NCI-H1417 treated with DMSO at 0.1 percent for 48 hours (cell line): ENCODE measurements at places on chromosomes 11 and 22.

- DNase-seq = peak; percentile 96
Observed at GRCh38 chr11:60913793-60914632, at the start of gene TMEM109. Gene TMEM109, plus strand, starts transcription at chr11:60914158. Its CDS starts 5,536 bp downstream, at chr11:60919694.

DNA sequence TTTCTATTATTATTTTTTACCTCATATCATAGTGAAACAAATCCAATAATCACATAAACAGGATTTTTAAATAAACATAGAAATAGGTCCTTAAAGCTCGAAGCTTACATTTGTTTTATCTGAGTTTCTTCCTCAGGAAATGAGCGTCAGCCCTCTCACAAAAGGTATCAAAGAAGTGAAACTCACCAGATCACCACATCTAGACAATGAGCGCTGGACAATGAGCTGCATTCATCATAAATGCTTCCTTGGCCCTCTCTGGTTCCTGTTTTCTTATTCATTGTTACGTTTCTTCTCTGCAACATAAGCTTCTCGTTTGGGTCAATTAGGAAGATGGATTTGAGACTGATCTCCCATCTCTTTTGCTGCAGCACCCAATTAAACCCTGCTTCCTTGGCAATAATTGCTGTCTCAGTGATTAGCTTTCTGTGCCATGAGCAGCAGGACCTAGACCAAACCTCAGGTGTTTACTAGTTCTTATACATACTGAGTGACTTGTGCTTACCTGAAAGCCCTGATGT, 649.9 kb upstream of the LUZP2 start:
- no peak for DNase-seq

DNA sequence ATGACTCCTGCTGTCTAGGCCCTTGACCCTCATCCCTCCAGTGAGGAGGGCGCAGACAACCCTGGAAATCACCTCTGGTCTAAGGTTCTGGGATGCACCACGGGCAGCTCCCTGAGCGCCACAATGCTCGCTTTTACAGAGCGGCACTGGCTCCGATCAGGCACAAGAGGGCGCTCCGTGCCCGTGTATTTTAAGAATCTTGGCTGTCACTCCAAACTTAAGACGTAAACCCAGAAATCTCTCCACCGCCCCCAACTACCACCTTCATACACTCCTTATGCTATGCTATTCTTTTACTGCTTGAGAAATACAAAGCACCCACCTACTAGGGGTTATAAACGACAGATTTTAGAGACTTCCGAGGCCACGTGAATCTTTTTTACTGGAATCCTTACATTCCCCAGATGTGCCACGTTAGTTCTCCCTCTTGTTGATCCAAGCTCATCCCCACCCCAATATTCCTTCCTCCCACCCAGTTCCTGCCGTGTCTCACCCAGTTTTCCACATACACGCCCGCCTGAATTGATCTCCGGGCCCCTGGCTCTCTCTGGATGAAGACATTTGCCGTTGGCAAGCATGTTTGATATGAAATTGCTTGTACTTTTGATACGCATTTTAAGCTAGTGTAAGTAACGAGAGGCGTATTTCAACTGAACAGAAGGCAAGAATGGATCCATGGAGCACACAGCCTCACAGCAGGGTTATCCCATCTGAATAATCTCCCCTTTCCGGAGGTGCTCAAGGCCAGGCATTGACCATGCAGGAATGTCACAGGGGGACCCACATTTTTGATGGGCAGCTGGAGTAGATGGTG, 453.5 kb downstream of the OPCML start:
- no peak for DNase-seq

- no peak for DNase-seq
Observed at GRCh38 chr11:44993971-44994704, 43.5 kb upstream of the TP53I11 start.

DNA sequence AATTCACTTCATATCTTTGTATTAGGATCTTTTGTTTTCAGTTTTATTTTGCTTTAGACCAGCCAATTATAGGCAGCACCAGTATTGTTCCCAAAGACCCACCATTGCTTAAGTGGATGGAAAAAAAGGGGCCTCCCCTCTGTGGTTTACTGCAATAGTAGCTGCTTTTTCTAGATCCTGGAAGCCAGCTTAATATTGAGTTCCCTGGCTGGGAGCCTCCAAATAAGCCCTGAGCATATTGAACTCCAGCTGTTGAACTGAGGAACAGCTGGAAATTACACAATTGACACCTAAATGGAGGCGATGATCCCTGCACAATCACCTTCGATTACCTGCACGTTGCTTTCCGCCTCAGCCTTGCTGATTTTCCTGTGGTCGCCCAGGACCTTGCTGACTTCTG, 576.0 kb downstream of the SOX6 start:
- no peak for DNase-seq

DNA sequence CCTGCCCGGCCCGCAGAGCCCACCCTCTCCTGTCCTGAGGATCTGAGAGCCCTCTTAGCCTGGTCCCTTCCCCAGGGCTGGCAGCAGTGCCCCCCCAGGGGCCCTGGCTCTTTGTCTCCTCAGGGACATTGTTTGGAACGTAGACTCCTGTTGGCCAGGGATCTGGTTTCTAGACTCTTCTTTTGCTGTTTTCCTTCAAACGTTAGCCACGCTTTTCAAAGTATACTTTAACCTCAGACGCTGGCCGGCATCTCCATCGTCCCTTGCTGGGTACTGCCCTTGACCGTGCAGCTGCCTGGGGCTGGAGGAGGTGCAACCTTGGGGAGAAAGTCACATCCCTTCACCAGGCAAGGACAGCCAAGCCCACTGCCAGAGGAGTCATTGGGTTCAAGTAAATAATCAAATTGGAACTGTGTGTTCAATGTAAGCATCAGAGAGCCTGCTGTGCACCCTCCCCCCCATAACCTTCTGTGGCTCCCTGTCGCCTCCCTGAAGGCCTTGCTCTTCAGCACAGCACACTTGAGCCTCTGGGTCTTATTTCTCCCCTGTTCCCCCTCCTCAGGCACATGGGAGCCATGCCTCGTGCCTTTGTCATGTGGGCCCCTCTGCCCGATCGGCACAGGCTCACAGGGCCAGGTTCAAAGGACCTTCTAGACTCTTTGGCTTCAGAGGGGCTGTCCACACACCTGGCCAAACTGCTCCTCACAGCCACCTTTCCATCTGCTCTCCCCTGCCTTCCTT, 21.8 kb upstream of the WNT7B start:
- DNase-seq = no peak

GRCh38 chr11:120354068-120354467, 17.9 kb downstream of the ARHGEF12 start:
- no peak for DNase-seq

- no peak for DNase-seq
Observed at GRCh38 chr11:116843661-116844060, 6.2 kb upstream of the APOA1 start.

DNA sequence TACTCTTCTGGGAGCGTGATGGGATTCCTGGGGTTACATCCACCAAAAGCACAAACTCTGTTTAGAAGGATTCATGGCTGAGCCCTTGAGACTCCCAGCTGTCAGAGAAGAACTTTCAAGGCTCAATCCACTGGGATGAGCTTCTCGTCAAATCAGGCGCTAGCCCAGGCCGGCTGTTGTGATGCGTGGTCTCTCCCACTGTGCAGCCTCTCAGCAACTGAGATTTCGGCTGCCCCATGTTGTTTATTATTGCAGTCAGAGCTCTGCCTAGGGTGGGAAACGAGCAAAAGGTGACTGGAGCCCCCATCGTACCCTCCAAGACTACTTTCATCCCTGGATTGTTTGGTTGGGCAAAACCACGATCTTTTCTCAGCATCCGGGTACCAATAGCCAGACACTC, 251.6 kb downstream of the ETS1 start:
- no peak for DNase-seq

DNA sequence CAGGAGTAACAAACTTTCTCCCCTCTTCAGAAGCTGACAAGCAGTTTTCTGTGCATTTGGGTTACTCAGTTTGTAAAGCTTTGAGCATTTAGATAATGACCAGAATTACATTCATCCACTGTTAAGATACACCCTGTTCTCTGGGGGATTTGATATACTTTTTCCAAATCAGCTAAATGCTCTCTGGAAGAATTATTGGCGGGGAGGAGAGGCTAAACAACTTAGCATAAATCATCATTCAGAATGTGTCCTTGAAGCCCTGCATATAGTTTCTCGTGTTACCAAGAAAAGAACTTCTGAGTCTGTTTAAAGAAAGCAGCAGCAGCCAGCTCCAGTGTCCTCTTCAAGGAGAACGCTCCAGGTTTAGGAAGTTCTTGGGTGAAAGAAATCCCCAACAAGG, 54.9 kb upstream of the LDLRAD3 start:
- DNase-seq = no peak

DNA sequence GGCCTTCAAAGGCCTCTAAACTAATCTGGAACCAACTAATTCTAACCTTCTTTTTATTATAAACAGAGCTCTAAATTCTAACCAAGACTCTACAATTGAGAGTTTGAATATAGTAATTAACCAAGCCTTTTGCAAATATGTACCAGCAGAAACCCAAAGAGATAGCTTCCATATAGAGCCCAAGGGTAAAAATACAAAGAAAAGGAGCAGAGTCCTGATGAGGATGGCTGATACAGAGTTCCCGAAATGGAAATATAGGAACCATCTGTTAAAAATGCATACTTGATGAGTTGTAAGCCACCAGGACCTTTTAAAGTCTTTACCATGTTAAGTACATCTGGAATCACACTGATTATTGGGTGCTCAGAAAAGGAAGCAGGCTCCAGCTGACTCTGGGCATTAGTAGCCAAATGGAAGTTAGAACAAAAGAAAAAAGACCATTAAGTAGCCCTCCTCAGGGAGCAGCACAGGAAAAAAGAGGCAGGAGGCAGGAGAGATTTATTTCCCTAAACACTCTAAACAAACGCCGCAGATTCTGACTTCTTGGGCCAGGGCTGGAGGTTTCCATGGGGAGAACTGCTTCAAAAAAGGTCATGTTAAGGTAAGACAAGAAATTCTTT, 463.1 kb upstream of the FAT3 start:
- no peak for DNase-seq

DNA sequence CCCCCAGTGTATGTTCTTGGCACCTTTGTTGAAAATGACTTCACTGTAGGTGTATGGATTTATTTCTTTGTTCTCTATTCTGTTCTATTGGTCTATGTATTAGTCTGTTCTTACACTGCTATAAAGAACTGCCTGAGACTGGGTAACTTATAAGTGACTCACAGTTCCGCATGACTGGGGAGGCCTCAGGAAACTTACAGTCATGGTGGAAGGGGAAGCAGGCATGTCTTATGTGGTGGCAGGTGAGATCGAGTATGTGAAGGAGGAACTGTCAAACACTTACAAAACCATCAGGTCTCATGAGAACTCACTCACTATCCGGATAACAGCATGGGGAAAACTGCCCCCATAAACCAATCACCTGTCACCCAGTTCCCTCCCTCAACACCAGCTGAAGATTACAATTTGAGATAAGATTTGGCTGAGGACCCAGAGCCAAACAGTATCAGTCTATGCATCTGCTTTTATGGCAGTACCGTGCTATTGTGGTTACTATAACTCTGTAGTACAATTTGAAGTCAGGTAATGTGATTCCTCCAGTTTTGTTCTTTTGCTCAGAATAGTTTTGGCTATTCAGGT, 836.2 kb downstream of the DLG2 start:
- no peak for DNase-seq

DNA sequence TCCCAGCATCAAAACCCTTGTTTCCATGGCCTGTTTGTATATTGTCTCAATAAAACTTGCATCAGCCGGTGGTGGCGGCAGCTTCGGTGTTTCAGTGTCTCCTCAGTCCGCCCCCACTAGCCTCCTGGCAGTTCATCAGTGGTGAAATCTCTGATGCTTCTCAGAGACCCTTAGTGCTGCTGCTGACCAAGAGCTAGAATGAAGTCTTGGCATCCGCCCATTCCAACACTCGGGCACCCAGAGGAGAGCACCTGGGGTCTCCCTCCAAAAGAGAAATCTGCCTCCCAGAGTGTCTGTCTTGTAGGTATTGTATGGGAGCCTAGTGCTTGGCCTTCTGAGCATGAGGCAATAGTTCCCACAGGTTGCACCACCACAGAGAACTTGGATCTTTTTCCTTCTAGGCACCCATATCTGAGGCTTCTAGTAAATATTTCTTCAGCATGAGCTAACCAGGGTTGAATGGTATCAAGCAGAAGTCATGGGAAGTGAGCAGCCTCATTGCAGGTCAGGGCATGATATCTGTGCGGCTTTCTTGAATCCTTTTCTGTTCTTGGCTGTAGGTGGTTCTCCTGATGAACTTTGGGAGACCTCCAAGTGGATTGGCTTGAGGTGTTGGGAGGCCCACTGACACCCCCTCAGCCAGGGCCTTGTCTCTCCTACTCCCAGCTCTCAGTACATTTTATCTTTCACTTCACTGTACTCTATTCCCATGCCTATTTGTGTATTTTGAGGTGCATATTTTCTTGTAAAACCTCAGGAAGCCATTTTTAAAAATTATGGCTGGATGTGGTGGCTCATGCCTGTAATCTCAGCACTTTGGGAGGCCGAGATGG, 13.2 kb upstream of the AIFM3 start:
- no peak for DNase-seq

- DNase-seq = no peak
Observed at GRCh38 chr22:27223317-27224177, 566.2 kb downstream of the MIAT start.

DNA sequence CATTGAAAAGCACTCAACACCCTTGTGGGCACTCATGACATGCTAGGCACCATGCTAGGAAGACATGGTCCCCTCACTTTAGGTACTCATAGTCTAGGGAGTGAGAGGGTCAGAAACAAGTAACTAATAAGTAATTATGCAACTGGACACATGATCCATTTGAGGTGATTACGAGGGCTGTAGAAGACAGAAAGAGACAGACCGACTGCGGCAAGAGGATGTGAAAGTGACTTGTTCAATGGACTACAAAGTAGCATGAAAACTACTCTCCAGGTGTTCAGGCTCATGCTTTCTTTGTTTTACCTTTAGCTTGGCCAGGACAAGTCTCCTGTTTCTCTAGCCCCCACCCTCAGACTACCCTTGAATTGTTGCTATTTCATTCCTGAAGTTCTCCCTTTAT, 310.8 kb upstream of the SORL1-AS1 start:
- no peak for DNase-seq

GRCh38 chr11:130485983-130486382, 37.5 kb downstream of the ADAMTS15 start:
- DNase-seq = no peak

- no peak for DNase-seq
Observed at GRCh38 chr11:114606003-114606801, 10.6 kb upstream of the NXPE4 start.

GRCh38 chr22:28903080-28903479, 19.7 kb downstream of the ZNRF3 start:
- no peak for DNase-seq

- no peak for DNase-seq
Observed at GRCh38 chr22:46582281-46582933, 37.8 kb upstream of the GRAMD4 start.

GRCh38 chr11:44604171-44604581, 38.7 kb downstream of the CD82 start:
- no peak for DNase-seq

DNA sequence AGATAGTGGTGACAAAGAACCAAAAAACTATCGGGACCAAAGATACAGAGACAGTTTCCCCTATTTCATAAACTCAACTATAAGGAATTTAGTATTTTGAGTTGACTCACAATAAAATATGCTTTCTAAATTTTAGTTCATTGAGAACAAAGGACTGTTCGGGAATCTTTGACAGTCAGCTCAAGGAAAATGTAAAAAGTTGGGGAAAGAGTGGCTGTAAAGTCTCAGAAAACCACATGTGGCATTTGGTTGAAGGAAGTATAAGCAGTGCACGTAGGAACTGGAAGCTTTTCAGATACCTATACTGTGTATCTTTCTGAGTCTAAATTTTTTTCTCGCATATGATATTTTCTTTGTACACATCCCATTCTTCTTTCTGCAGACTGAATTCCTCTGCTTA, 688.9 kb downstream of the KCNA4 start:
- DNase-seq = no peak
